ENCODE measurements at places on chromosomes 4 and X.

DNA sequence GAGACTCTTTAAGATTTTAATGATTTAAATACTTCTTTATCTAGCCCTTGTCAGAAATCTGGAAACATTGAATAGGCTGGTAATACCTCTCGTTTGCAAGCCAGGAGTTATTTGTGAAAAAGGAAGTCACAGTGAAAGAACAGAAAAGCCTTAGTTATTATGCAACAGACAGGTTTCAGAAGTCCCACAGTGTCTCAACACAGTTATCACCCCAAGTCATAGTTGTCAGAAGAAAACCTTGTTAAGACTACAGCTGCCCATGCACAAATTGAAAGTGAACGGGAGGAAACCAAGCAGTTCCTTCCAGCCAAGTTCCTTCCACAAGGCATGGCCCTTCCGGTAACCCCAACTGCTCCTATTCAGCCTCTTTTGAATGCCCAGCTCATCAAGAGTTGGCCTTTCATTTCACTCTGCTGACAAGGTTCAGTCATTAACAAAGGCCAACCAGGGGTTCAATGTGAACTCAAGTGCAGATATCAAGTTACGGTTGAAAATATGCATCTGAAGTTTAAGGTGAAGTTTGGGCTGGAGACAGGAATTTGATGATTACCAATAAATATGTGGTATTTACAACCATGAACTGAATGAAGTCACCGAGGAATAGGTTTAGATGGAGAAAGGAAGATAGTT lies 15.6 kb downstream of the ALPK1 start:
- DNase-seq, result no peak

GRCh38 chr4:153595894-153596601 lies 88.0 kb upstream of the TLR2 start:
- no peak for DNase-seq

- no peak for DNase-seq
Measured at GRCh38 chr4:171629182-171629581, 184.0 kb upstream of the GALNTL6 start.

DNA sequence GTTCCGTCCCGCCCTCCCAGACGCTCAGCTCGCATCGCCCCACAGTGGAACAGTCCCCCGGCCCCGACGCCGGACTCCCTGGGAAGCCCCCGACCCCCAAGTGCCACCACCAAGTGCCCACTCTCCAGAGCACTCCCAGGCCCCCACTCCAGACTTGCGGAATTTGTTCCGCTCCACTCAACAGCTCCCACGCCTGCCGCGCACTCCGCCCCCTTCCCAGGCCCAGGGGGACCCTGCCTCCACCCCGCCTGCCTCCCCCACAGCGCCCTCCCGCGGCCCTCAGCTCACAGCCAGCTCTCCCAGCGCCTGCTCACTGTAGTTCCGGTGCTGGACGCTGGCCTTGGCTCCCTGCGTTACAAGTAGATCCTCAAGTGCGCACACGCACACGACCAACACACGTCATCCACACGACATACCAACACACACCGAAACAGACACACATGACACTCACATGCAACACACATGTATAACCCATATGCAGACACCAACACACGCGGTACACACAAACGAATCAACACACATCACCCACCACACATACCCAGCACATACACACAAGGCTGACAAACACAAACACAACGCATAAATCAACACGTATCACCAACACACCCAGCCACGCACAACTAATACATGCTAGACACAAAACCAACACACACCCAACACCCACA lies 8.0 kb downstream of the MSX1 start:
- DNase-seq, result no peak

DNA sequence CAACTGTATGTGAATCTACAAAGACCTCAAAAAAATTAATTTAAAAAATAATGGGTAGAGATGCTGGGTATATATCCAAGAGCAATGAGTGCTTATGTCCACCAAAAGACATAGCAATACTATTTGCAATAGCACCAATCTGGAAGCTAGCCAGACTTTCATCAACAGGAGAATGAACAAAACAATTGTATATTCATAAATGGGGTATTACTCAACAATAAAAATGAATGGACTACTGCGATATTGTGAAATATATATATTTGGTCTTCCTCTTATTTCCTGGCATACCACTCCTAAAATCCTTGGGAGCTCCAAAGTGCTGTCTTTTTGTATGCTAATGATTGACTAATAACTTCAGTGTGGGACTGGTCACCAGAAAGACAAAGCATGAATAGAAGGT lies 77.5 kb downstream of the MSN start:
- no peak for DNase-seq

- DNase-seq, result no peak
Measured at GRCh38 chr4:168784786-168785461, 225.1 kb downstream of the CBR4 start.

DNA sequence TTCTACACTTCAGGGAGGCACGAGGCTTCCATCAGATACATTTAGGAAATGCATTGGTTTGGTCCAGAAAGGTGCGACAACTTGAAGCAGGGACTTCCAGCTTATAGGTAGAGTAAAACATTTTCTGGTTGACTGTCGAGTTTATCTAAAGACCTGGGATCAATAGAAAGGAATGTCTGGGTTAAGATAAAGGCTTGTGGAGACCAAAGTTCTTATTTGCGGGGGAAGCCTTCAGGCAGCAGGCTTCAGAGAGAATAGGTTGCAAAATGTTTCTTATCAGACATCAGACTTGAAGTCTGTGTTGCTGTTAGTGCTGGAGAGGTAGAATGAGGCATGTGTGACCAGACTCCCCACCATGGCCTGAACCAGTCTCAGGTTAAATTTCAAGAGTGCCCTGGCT lies 190.3 kb downstream of the TRIML1 start:
- no peak for DNase-seq

- no peak for DNase-seq
Measured at GRCh38 chrX:33741807-33742206, 390.3 kb downstream of the FAM47A start.

- DNase-seq, result no peak
Measured at GRCh38 chr4:71571346-71571745, 212.5 kb downstream of the GC start.

- no peak for DNase-seq
Measured at GRCh38 chrX:153821066-153821465, 9.3 kb downstream of the PDZD4 start.

DNA sequence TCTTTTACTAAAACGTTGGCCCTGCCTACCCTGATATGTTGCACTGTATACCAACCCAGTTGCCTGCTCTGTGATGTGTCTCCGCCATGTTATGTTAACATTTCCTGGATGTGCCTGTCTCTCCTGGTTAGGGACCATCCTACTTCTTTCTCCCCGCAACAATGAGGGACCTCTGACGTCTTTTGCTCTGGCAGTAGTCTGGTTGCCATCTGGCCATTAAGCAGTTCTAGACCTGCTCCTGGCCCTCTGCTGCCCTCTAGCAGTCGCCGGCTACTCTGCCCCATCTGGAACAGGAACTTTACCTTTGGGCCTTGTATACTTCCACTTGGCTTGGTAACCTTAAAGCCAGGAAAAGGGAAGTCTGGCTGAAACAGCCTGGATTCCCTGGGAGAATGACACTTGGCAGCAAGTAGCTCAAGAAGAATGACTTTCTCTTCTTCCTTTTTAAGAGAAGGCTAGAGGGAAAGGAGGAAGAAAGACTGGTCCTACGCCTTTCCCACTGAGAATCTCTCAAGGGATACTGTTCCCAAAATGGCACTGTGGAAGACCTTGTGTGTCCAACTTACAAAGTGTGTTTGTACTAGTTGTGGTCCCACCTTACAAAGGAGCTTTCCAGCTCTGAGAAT lies 63.5 kb downstream of the GPC3 start:
- peak; percentile 18 for DNase-seq

GRCh38 chrX:35040871-35041270 lies 98.3 kb downstream of the FAM47B start:
- DNase-seq, result no peak

DNA sequence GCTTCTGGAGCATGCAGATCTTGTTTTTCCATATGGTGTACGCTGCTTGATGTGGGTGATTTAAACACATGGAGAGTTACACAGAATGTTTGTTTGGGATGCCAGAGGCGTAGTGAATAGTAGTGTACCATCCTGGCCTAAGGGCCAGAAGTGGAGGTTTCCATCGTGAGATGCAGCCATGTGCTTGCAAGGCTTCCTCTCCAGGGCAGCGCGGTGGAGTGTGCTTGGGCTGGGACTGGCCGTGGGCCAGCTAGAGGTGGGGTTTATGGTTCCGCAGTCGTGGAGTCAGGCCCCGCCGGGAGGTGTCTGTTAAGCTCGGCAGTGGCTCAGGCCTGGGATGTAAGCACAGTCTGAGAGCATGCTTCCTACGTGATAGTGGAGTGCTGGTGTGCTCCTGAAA lies 14.0 kb downstream of the STOX2 start:
- DNase-seq, result no peak

GRCh38 chr4:139876337-139876941 lies 210.8 kb downstream of the MGST2 start:
- DNase-seq, result no peak

GRCh38 chrX:71994601-71995000 lies 84.0 kb downstream of the NHSL2 start:
- DNase-seq, result no peak

DNA sequence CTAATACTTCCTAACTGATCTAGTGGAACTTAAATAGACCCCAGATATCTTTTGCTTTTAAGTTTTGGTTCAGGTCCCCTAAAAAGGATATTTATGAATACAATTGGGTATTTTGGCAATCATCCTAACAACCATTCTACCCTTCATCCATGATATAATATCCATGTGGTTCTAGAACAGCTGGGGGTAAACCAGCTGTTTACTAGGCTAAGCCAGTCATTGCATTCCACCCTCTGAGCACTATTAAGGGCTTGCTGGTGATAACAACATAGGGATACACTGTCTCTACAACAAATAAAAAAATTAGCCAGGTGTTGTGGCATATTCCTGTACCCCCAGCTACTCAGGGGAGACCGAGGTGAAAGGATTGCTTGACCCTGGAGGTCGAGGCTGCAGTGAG lies 54.8 kb upstream of the MAPK10 start:
- no peak for DNase-seq

DNA sequence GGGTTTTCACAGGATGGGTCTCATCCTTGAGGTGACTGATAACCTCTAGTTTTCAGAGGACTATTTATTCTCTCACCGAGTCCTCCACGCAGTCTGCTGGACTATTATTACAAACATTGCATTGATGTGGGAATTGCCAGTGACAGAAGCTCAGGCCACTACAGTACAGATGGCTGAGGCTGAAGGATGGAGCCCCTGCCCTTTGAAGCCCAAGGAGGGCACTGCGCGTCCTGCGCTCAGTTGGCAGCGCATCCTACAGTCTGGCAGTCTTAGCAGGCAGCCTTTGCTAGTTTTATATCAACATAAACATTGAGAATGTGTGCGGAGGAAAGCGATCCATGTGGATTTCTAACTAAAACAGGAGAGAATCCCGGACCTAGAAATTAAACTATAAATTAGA lies 1.5 kb upstream of the RELL1 start:
- DNase-seq, result no peak

- DNase-seq, result no peak
Measured at GRCh38 chr4:4641254-4641653, 99.4 kb upstream of the STX18 start.

- DNase-seq, result peak; percentile 14
Measured at GRCh38 chrX:120251471-120252011, 929 bp downstream of the ZBTB33 start.

Data from NCI-H1092 (cell line).